Amniotic epithelial cell (primary cell): ENCODE measurements at places on chromosomes 5 and 9.

DNA sequence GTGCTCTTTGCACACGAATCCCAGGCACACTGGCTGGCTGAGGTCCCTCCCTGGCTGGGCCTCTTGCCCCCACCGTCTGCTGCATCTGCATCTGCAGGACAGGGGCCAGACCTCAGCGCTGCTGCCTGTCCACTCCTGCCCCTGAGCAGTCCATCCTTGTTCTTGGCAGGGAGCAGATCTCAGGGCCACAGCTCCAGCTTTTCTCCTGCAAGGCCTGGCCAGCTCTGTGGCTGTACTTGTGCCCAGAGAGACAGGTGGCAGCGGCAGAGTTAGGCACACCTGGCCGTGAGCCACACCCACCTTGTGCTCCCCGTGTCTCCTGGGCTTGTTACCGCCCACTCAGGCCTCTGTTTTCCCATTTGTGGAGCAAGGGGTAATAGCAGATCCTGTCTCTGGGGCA lies 13.9 kb downstream of the NEK6 start:
- no peak for DNase-seq

- DNase-seq: peak; percentile 35
Measured at GRCh38 chr9:120928015-120928482, 1.5 kb upstream of the TRAF1 start.

DNA sequence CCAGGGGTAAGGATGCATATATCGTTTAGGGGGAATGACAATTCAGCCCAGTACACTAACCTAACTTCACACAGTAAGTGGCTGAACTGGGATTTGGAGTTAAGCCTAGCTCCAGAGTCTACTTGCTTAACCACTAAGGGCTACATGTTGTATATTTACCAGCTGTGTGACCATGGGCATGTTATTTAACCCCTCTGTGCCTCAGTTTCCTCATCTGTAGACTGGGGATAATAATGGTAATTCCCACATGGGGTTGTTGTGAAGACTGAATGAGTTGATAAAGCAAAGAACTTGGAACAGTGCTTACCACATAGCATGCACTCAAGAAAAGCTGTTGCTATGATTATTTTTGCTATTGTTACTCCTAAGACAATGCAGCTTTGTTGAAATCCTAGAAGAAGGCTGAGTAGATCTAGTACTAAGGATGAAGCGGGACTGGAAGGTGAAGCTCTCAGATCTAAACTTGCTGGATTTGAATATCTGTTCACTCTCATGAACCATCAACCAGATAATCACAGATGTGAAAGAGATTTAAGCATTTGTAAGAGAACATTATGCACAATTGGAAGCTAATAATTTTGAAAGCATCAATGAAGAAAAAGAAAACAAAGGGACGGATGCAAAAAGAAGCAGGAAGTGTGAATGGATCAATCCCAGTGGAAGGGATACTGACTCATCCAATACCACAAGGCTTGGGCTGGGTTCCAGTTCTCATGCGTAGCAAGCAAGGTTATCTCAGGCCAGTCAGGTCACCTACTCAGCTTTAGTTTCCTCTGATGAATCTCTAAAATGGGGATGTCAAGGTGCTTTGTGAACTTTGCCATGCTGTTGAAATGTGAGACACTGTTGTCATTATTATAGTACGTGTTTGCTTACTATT lies 78.5 kb upstream of the TBC1D2 start:
- DNase-seq: peak; percentile 91

DNA sequence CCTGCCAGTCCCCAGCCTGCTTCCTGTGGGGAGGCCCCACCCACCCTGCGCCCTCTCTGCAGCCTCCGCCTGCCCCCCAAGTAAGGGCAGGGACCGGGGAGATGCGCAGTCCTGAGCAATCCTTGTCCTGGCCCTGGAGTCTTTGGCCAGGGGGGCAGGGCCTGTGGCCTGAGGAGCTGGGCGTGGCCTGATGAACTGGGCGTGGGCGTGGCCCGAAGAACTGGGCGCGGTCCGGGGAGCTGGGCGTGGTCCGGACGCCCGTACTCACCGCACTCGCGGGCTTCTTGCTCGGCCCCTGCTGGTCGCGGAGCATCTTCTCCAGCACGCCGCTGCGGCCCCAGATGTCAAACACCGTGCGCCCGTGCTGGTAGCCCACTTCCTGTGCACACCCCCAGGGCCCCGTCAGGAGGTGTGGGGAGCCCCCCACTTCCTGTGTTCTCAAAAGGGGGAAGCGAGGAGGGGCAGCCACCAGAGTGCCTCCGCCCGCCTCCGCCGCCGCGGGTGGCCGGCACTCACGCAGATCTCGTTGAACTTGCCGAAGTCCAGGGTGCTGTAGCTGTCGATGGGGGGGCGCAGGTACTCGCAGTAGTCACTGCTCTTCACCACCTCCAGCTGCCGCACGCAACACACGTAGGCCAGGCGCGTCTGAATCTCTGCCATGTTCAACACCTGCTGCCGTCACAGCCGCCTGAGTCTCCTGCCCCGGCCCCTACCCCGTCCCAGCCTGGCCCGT lies 2.7 kb upstream of the NSMF start:
- DNase-seq: peak; percentile 68

DNA sequence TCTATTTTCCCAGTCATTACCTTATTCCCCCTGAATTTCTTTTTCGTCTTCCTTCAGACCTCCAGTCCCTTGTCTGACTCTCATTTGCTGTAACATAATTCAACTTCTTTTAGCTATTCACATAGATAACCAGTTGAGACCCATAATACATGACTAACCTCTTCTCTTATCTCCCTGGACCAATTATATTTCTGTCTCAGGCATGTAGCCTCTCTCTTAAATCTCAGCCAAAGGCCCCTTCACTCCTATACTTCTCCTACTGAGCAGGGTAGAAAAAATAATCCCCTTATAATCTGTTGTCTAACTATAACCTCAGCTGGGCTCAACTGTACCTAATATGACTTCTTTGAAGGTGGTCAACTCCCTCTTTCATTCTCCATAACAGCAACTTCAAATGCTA lies 20.9 kb downstream of the RANBP6 start:
- peak; percentile 26 for DNase-seq

GRCh38 chr5:55324815-55325418 lies 17.1 kb downstream of the MTREX start:
- DNase-seq: peak; percentile 63

DNA sequence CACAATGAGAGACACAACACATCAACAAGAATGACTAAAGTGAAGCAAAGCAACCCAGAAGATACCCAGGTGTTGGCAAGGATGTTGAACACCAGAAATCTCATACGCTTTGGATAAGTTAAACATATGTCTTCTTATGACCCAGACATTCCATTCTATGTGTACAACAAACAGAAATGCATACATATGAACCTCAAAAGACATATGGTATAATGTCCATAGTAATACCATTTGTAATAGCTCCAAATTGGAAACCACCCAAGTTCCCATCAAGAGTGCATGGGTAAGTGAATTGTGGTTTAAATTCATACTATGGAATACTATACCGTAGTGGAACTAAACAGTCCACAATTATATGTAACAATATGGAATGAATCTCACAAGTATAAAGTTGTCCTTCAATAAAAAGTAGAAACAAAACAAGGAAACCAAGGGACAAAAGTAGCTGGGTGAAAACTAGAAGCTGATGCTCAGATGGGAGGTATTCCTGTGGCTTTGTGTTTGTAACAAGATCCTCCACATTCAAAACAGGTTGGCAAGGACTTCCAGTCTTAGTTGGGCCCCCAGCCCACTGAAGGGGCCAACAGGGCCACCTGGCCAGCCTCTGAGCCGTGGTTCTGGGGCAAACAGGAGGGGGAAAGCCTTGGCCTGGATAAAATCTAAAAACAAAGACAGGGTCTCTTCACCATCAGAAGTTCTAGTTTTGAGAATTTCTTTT lies 171.8 kb upstream of the PITX1 start:
- DNase-seq: no peak

DNA sequence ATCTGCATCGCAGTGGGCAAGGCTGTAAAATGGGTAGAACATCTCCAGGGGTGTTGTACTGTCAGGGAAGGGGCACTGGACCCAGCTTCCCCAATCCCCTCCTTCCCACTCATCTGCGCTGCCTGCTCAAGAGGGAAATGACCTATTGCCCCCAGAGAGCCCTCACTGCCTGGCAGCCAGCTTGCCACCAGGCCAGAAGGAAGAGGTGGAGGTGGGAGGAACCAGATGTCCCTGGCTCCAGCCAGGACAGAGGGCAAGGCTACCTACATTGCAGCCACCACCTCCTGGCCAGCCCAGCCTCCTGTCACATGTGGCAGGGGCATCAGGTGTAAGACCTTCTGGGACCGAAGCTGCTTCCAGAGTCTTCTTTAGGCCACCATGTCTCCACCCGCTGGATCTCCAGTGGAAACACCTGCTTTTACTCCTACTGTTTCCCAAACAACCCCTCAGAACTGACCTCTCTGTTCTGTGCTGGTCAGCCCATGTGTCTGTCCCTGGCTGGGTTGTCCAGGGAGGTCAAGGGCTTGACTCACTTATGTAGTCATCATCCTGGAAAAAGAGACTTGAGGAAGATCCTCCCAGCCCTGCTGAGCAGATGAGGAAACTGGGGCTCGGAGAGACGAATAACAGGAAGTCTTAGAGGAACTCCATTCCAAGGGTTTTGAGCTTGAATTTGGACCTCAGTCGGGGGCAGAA lies 42.3 kb downstream of the JADE2 start:
- DNase-seq: peak; percentile 75

DNA sequence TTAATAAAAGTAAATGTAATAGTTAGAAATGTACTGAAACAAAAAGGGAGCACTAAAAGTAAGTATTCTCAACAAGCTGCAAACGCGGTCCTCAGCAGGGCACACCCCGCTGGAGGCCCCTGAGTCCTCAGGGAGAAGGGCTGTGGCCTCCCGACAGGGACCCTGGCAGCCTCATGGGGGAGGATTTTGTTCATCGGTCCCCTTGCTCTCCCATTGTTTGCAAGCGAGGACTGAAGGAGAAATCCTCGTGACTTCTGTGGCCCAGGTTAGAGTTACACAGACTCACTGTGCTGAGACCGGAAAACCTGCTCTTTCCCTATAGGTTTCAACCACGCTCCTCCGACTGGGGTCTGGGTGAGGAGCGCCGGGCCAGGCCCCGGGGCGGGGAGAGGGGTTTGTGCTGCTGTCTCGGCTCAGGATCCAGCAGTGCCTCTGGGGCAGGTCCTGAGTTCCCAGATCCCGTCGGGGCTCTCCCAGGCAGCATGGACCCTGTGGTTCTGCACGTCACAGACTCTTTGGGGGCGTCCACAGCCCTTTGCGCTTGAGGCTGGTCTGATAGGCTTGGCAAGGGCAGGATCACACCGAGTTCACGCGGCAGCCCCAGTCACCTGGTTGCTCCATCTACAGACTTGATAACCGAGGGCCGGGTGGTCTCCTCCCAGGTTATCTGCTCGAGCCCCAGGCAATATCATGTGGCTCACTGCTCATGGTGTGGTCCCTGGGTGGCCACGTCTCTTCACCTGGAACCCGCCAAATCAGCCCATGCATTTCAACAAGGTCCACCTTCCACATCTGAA lies 38.8 kb downstream of the MRPL36 start:
- no peak for DNase-seq

GRCh38 chr5:24491490-24491889 lies 153.3 kb downstream of the CDH10 start:
- no peak for DNase-seq

- DNase-seq: no peak
Measured at GRCh38 chr5:181171782-181172181, 24.4 kb downstream of the OR2V2 start.

GRCh38 chr5:150131978-150132694 lies 23.5 kb downstream of the PDGFRB start:
- DNase-seq: no peak

- DNase-seq: no peak
Measured at GRCh38 chr9:108963459-108964143, 29.4 kb downstream of the ABITRAM start.

- peak; percentile 26 for DNase-seq
Measured at GRCh38 chr5:60483050-60483449, 216.9 kb downstream of the DEPDC1B start.

DNA sequence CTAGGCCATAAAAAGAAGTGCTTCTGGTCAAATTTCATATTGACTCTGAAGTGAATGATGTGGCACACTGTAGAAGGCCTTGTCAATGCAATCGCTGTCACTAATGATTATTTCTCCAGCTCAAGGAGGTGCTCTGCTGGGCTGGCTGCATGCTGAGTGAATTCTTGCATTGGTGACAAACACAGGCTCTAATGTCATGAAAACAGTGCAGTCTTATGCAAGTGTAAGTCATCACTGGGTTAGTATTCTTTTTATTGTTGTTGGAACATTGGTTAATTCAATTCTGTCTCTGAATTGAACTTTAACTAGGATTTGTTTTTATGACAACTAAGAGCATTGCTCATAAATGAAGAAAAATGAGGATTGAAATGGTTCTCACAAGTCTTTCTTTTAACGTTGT lies 57.3 kb upstream of the CD180 start:
- no peak for DNase-seq

GRCh38 chr5:129118405-129118804 lies 23.9 kb downstream of the ISOC1 start:
- DNase-seq: no peak

DNA sequence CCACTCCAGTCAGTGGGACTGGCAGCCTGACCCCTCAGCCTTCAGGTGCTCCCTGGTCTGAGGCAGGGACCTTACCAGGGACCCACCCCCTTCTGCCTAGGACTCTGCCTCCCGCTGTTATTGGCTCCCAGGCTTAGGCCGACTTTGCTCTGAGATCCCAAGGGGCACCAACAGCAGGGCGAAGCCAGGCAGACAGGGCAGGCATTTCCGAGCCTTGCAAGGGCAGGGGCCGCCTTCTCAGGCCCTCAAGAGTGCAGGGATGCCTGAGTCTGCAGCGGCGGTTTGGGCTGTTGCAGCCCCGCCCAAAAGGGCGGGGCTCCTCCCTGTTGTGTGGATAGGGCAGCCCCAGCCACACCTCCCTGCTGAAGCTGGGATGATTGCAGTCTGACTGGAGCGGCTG lies 644.6 kb downstream of the PRR16 start:
- DNase-seq: no peak

DNA sequence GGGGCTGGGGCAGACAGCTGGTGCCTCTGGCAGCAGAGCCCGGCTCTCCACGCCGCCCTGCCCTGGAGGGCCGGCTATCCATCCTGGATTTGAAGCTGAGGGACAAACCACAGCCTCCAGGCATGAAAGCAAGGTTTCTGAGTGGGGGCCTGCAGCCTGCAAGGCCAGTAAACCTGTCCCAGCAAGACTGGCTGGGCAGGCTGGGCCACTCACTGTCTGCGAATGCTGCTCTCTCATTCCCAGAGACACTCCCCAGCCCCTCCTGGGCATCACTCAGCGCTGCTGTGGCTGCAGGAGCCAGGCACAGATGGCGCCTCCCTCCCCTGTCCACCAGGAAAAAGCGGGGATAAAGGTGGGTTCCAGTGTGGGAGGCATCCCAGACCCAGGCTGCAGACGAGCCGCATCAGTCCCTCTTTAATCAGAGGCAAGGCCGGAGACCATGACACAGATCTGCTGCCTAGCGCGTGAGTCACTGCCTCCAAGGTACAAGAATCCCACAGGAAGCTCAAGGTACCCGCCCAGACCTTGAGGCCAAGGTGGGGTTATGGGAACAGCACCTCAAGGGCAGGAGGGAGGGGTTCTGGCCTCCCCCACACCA lies 118.0 kb downstream of the VAV2 start:
- peak; percentile 96 for DNase-seq

GRCh38 chr9:136588663-136589464 lies 43.0 kb upstream of the NOTCH1 start:
- DNase-seq: no peak

- no peak for DNase-seq
Measured at GRCh38 chr5:43245724-43246385, 53.8 kb downstream of the NIM1K start.
